ENCODE measurements at places on chromosomes 3 and 15.

DNA sequence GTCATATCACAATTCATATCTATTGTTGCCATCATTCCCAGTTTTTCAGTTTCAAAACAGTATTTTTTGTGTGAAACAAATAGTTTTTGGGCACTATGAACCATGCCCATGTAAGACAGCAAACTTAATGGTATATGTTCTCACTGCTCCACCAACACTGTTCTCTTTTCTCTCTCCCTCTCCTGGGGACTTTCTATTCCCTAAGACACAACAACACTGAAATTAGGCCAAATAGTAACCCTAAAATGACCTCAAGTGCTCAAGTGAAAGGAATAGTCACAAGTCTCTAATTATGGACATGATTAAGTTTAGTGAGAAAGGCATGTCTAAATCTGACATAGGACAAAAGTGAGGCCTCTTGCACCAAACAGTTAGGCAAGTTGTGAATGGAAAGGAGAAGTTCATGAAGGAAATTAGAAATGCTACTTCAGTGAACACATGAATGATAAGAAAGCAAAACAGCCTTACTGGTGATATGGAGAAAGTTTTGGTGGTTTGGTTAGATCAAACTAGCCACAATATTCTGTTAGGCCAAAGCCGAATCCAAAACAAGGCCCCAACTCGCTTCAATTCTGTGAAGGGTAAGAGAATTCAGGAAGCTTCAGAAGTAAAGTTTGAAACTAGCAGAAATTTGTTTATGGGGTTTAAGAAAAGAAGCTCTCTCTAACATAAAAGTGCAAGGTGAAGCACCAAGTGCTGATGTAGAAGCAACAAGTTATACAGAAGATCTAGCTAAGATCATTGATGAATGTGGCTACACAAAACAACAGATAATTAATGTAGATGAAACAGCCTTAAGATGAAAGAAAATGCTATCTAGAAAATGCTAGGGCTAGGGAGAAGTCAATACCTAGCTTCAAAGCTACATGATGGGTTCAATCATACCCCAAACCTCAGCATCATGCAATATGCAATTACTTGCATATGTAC is 104.2 kb downstream of the CBLB start:
- no peak for DNase-seq

GRCh38 chr3:14170531-14171159 is 7.8 kb downstream of the XPC start:
- no peak for DNase-seq

DNA sequence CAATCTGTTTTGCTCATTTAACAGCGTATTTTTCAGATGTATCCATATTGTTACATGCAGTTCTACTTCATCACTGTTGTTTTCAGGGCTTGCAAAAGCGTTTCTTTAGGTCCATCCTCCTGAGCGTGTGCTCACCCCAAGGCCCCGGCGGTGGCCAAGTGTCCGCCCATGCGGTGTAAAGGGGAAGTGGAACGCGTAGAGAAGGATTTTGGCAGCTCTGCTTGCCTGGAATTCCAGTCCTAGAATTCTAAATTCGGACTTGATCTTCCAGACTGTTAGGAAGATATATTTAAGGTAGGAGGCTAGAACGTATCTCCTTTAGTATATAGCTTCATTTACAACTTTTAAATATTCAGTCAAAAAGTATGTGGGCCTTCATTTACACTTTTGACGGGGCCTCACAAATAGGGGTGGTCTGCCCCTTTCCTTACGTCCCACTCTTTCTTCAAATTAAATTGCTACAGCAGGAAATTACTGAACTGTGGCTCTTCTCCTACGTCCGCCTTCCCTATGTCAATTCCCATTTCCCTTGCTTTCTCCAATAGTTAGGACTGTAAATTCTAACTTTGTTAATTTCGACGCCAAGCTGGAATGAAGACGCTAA is 609 bp upstream of the TBC1D23 start:
- DNase-seq = no peak

DNA sequence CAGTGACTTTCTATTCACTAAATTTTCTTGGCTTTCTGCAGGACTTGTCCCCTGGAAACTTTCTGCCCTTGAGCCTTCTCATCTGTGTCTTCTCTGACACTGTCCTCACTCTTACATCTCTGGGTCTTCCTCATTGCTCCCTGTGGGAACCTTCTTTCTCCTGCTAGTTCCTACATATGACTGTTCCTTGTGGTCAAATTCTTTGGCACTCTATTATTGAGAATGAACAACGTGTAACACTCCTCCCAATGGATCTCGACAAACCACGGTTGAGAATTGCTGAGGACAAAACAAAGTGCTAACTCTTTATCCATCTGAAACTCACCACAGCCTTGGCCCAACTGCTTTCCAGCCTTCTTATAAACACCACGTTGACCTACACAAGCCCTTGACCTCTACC is 3.5 kb upstream of the FAM81A start:
- no peak for DNase-seq

GRCh38 chr15:31325595-31326155 is 960 bp upstream of the KLF13 start:
- no peak for DNase-seq

- DNase-seq = no peak
These were observed 2.6 kb upstream of the RBM15B start for GRCh38 chr3:51388286-51389029.

GRCh38 chr15:62858343-62858742 is 184.2 kb upstream of the TPM1 start:
- DNase-seq = no peak

DNA sequence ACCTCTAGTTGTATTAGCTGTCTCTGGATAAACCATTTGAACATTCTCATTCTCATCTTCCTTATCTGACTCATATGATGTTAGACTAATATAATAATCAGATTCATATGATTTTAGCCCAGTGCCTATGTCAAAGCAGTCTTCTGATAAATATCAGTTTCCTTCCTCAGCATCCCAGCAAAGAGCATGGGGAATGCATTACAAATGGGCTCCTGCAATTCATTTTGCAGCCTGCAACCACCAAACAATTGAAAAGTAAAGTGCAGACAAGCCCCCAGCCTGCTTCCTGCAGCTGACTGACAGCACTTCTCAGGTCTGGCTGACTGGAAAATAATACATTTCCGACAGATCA is 78.2 kb upstream of the STAC start:
- DNase-seq = no peak

DNA sequence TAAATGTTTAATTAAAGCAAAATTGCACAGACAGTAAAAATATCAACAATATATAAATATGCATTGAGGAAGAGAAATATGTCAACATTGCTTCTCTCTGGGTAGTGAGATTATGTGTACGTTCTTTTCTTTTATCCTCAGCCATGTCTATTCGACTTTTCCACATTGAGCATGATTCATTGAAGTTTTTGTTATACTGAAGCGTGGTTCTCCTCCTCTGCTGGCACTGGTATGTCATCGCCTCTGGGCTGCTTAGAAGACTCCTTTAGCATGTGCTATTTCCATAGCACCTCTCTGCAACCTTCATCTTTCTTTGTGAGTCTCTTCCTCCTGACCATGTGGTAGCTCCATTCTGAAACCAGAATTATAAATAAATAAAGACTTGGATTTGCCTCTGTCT is 65.8 kb upstream of the AKAP13 start:
- DNase-seq = no peak

GRCh38 chr3:192170659-192171058 is 556.7 kb downstream of the FGF12 start:
- no peak for DNase-seq

DNA sequence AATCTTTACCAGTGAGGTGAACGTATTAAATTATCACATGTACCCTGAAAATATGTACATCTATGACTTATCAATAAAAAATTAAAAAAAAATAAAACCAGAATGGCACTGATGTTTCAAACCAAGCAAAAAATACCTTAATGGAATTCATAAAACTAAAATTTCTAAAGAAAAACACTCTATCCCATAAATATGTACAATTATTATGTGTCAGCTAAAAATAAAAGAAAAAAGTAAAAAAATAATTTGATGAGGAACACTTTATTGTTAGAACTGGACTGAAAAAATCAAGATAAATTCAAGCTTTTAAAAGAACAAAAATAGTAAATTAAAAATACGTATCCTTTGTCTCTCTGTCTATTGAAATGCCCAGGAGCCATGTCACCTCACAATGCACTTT is 63.1 kb downstream of the IL20RB start:
- DNase-seq = no peak
